ENCODE measurements at places on chromosomes 3 and 15.

- no peak overlapping the region for H3K4me3 ChIP-seq
- peaks cover 12% of the 10 kb centered on the region for H3K36me3 ChIP-seq
- DNase-seq: no peak
- peaks cover 14% of the 10 kb centered on the region for H3K4me1 ChIP-seq
- H3K27ac ChIP-seq: no peak overlapping the region
- no peaks in the 10 kb centered on the region for H3K27me3 ChIP-seq
These were observed 145.9 kb downstream of the TBL1XR1 start for GRCh38 chr3:177051411-177051810.

DNA sequence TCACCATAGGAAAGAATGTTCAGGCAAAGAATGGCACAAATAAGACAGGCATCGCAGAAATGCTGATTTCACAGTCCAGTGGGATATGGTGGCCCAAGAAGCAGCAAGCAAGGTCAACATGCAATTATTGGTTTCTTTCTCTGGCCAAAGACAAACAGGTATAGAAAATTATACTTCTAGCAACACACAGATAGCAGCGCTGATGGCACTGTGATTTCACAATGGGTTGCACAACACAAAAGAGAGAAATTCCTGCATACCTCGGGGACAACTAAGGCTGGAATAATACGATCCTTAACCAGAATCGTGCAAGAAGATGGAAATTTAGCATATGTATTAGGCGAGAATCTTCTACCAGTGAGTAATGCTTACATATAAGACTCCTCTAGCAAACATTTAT, 76.3 kb upstream of the NR2F2 start:
- H3K27ac ChIP-seq: no peak overlapping the region
- no peak for DNase-seq
- no peaks in the 10 kb centered on the region for H3K4me1 ChIP-seq
- no peak overlapping the region for H3K4me3 ChIP-seq
- H3K27me3 ChIP-seq: no peaks in the 10 kb centered on the region

DNA sequence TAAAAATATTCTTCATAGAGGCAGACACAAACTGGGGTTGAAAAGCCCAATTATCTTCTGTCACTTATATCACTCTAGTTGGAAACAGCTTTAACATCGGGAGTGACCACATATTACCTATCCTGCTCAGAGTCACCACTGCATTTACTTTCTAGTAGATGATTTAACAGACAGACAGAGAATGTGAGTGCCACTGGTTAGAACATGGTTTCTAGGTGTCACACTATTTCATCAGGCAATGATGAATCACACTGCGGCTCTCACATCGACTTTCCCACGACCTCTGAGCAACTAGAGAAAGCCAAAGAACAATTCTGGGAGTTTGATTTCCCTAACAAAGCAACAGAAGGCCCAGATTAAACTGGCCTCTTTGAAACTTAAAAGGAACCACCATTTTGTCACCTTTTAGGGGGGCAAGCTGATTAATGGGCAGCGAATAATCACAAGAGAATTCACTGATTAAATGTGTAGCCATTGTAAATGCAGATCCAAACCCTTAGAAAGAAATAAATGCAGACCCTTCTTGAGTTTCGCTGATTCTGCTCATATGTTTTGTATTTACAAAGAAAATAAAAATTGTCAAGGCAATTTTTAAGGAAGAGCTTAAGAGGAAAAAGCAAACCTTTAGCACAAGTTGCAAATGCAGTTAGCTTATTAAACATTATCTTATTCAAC, 112.6 kb upstream of the KBTBD8 start:
- H3K27ac ChIP-seq: no peak overlapping the region
- H3K27me3 ChIP-seq: no peaks in the 10 kb centered on the region
- H3K4me3 ChIP-seq: no peak overlapping the region
- no peaks in the 10 kb centered on the region for H3K4me1 ChIP-seq

- H3K4me3 ChIP-seq: no peak overlapping the region
- H3K36me3 ChIP-seq: no peaks in the 10 kb centered on the region
- no peak for DNase-seq
- H3K4me1 ChIP-seq: no peaks in the 10 kb centered on the region
- H3K27ac ChIP-seq: no peak overlapping the region
These were observed 88.7 kb downstream of the CBLB start for GRCh38 chr3:105780107-105780506.

GRCh38 chr3:49803465-49804140, 542 bp downstream of the INKA1 start:
- no peak for DNase-seq
- peak overlapping the region; percentile 98 for H3K27ac ChIP-seq
- peak overlapping the region; percentile 84 for H3K4me3 ChIP-seq
- H3K36me3 ChIP-seq: no peaks in the 10 kb centered on the region
- H3K4me1 ChIP-seq: peaks cover 22% of the 10 kb centered on the region

GRCh38 chr3:112709911-112710310, 69.0 kb upstream of the CCDC80 start:
- H3K36me3 ChIP-seq: no peaks in the 10 kb centered on the region
- DNase-seq: no peak
- no peak overlapping the region for H3K27ac ChIP-seq

DNA sequence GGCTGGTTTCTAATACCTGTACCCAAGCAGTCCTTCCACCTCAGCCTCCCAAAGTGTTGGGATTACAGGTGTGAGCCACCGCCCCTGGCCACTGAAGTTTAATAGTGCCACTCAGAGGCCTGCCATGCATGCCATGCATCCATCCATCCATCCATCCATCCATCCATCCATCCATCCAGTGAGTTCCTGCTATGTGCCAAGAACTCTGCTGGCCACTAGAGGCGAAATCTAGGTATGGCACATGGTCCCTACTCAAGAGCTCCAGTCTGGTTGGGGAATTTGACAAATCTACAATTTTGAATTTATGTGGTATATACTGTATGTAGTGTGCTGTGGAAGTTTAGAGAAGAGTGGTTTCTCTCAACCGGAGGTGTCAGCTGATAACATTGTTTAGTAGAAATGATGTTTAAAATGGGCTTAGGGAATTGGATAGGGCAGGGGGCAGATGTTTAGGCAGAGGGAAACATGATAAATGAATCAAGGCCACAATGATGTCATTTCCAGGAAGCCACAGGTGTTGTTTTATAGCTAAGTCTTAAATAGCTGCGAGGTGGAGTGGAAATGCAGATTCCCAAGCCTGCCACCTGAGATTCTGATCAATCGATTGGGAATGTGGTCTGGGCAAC, 384.4 kb upstream of the C2CD4B start:
- no peaks in the 10 kb centered on the region for H3K27me3 ChIP-seq
- H3K36me3 ChIP-seq: no peaks in the 10 kb centered on the region
- peak overlapping the region; percentile 75 for H3K27ac ChIP-seq

GRCh38 chr3:50171540-50172301, 16.6 kb downstream of the SEMA3F start:
- peaks cover 28% of the 10 kb centered on the region for H3K4me1 ChIP-seq
- H3K4me3 ChIP-seq: no peak overlapping the region
- H3K36me3 ChIP-seq: peaks cover 31% of the 10 kb centered on the region
- no peak overlapping the region for H3K27ac ChIP-seq
- no peak for DNase-seq

DNA sequence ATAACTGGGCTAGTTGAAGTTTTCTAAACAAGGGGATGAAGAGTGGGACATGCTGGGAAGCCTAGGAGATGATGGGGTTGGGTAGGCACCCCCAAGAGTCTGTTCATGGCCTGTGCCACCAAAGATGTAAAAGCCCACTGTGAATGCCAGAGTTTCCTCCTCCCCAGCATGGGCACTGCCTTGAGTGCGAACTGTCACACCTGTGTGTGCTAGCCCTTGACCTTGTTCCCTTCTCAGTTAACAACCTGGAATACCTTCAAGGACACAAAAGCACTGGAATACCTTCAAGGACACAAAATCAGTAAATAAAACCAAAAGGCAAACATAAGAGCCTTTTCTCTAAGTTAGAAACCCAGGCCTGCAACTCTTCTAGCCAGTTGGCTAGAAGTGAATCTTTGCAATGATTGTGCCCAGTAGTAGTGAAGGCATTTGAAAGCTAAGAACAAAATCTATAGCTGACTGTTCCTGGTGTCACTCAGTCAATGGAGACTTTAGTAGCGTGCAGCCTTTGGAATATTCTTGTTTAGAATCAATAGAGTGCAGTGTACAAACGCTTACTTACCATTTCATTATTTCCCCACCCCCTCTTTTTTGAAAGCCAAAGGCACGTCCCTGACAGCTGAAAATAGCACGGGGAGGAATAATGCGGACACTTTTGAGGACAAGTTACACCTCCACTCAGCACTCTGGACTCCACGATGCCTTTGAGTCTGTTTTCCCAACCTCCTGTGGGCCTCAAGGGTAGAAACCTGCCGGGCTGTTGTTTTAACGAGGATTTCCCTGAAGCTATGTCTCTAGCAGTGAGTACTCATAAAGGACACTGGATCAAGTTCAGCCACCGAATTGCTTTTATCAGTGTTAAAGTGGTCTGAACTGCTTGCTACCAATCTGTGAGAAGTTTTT, 24.2 kb downstream of the PSMD6 start:
- peaks cover 41% of the 10 kb centered on the region for H3K36me3 ChIP-seq
- H3K27me3 ChIP-seq: no peaks in the 10 kb centered on the region
- no peak overlapping the region for H3K4me3 ChIP-seq
- no peak for DNase-seq
- H3K4me1 ChIP-seq: no peaks in the 10 kb centered on the region

DNA sequence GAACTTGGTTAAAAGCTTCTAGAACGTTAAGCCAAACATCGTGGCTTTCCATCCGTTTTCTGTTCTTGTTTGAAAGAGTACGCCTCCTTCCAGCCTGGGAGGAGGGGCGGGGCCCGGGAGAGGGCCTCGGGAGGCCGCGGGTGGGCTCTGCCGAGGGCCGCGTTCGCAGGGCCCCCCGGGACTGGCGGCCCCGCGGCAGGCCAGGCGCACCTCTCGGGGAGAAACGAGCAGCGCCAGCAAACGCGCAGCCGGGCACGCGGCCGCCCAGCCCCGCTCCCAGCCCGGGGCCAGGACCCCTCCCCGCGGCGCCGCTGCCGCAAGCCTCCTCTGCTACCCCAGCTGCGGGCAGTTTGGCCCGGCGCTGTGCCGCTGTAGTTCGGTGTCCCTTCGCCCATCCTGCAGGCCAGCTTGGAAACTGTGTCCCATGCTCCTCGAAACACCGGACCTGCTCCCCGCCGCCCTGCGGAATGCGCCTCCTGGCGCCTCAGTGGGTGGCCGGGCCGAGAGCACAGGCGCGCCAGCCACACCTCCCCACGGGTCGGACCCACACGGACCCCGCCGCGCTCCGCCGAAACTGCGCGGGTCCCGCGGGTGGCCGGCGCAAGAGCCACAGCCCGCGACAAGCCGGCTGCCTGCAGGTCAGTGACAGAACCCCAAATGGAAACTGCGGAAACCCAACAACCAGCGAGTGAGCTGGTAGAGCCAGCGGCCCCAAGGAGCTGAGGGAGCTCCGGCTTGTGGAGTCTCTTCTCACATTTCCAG, 2.3 kb downstream of the OCA2 start:
- peaks cover 9% of the 10 kb centered on the region for H3K4me1 ChIP-seq
- DNase-seq: peak; percentile 73
- peak overlapping the region; percentile 96 for H3K27ac ChIP-seq
- H3K36me3 ChIP-seq: no peaks in the 10 kb centered on the region
- H3K27me3 ChIP-seq: no peaks in the 10 kb centered on the region
- H3K4me3 ChIP-seq: peak overlapping the region; percentile 71

GRCh38 chr3:17092583-17092933, 207.8 kb downstream of the PLCL2 start:
- no peak for DNase-seq
- H3K27me3 ChIP-seq: no peaks in the 10 kb centered on the region
- no peaks in the 10 kb centered on the region for H3K36me3 ChIP-seq
- H3K4me3 ChIP-seq: no peak overlapping the region

DNA sequence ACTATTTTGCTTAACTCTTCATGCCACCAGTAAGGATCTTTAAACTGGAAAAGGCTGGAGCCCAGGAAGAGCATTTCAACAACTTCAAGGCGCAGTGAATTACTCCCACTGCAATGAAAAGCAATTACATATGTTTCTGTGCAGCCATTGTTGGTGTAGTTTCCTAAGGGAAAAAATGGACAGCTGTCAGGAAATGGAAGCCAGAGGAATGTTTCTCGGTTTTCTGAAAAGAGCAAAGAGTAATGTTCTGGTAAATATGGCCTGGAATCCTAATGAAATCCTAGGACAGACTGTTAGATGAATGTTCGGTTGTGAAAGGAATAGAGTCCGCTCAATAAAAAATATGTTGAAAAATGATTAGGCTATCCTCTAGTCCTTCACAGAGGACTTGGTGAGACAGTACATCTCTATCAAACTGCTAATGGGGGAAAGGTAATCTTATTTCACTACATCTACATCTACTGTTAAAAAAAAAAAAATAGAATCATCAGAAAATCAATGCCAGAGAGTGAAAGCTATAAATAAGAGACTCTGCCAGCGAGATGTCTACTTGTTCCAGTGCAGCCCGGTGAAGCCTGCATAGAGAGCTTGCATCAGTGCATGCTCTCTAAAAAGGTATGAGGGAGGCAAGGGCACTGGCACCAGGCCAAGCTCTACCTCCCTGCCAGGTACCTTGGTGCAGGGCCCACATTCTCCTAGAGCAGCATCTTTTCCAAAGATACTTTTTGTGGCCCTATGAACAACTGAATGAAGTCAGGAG, 68.2 kb upstream of the TJP1 start:
- no peaks in the 10 kb centered on the region for H3K36me3 ChIP-seq
- H3K4me1 ChIP-seq: no peaks in the 10 kb centered on the region
- no peak overlapping the region for H3K27ac ChIP-seq
- no peak for DNase-seq
- H3K27me3 ChIP-seq: no peaks in the 10 kb centered on the region
- H3K4me3 ChIP-seq: no peak overlapping the region

GRCh38 chr3:57004229-57004628, 56.2 kb upstream of the SPATA12 start:
- DNase-seq: no peak
- H3K27me3 ChIP-seq: no peaks in the 10 kb centered on the region
- H3K36me3 ChIP-seq: no peaks in the 10 kb centered on the region
- H3K4me3 ChIP-seq: no peak overlapping the region

GRCh38 chr15:34890424-34890823, 79.1 kb downstream of the AQR start:
- H3K4me1 ChIP-seq: no peaks in the 10 kb centered on the region
- no peak overlapping the region for H3K27ac ChIP-seq
- no peak for DNase-seq
- peaks cover 49% of the 10 kb centered on the region for H3K36me3 ChIP-seq
- H3K4me3 ChIP-seq: no peak overlapping the region
- H3K27me3 ChIP-seq: no peaks in the 10 kb centered on the region

DNA sequence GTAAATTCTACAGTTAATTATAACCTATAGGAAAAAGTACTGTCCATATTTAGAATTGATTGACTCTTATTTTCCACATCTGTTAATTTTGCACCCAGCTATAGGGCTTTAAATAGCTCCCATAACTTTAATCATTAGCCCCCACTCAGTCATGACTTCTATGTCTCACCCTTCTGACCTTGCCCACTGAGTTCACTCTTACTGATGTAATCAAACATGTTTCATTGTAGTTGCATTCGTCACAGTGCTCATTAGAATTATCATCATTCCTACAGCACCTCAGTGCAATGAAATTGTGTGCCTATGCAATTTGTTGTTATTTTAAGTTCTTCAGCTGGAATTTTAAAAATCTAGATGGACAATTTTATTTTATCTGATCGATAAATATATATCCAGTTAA, 151.4 kb downstream of the TIGIT start:
- H3K4me3 ChIP-seq: no peak overlapping the region
- no peak for DNase-seq
- no peaks in the 10 kb centered on the region for H3K36me3 ChIP-seq
- no peaks in the 10 kb centered on the region for H3K27me3 ChIP-seq
- no peak overlapping the region for H3K27ac ChIP-seq
